ENCODE measurements at places on chromosomes 13 and 19. TPM values are rescaled to one million over a fixed set of nuclear protein-coding genes. Genes with fewer than 3 reads are reported as not detected.

Gene ONECUT3
- 1.6 TPM for polyA plus RNA-seq

Gene CRYL1
- polyA plus RNA-seq: 13.7 TPM

Gene FUT2
- polyA plus RNA-seq: not detected

Gene RELB
- polyA plus RNA-seq: 1.0 TPM
